ENCODE measurements at places on chromosomes 4 and X. TPM values are rescaled to one million over a fixed set of nuclear protein-coding genes. Genes with fewer than 3 reads are reported as not detected.

RAB33B gene
- 7.1 TPM for total RNA-seq

DNA sequence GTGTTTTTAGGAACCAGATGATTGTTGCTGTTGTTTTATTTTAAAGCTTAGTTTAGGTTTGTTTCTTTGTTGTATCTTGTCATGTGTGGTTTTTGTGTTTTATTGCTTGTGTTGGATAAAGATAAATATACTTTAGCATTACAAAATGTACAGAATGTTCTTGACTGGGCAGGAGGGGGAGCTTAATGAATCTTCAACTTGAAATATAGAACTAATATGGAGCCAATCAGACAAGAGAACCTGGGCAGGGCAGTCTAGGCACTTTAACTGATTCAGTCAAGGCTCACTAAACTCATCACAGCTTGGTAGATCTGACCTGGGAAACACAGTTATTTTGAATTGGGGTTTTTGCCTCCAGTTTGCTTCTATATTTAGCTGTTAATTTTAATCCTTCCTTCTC lies 304.2 kb downstream of the ARHGAP24 start:
- DNase-seq: no peak

JAKMIP1 gene
- 0.10 TPM for total RNA-seq

DNA sequence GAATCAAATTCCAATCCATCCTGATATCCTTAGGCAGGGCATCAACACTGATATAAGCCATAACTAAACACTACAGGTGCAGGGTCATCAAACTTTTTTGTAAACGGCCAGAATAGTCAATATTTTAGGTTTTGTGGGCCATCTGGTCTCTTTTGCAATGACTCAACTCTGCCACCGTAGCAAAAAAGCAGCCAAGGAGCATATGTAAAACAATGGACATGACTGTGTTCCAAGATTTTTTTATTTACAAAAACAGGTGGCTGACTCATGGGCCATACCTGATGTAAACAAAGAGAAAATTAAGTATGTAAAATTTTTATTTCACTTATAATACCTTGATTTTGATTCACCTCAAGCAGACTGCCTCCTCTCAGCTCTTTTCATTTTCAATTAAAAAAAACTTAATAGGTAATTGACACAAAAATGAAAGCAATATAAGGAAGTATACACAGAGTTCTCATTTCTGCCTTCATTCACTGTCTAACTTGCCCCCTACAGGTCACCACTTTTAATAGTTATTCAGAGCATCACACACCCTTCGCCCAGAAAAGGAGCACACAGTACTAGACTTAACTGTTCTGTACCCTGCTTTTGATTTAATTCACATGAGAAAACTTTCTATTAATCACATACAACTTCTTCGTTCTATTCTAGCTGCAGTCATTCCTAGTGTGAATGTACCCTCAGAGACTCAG lies 35.3 kb upstream of the GPM6B start:
- DNase-seq: no peak

RNF212 gene
- 4.2 TPM for total RNA-seq

DNA sequence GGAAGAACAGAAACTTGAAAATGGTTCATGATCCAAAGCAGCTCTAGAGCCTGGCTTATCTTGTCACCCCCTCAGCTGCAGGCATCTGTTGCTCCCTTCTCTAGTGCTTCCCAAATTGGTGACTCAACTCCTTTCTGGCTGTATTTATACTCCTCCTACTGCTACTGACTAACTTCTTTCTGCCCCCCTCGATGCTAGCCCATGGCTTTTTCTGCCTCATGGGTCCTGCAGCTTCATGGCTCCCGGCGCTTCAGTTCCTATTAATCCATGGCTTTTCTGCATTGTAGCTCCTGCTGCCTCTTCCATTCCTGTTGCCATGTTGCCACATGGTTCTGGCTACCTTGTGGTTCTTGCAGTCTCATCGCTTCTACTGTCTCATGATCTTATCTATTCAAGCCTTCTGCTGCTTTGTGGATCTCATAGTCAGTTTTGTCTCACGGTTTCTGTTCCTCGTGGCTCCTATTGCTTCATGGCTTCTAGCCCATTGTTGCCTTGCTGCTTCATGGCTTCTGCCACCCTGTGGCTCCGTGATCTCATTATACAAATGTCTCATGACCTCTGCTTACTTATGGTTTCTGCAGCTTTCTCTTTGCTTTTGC lies 48.1 kb downstream of the SMC1A start:
- no peak for DNase-seq

DNA sequence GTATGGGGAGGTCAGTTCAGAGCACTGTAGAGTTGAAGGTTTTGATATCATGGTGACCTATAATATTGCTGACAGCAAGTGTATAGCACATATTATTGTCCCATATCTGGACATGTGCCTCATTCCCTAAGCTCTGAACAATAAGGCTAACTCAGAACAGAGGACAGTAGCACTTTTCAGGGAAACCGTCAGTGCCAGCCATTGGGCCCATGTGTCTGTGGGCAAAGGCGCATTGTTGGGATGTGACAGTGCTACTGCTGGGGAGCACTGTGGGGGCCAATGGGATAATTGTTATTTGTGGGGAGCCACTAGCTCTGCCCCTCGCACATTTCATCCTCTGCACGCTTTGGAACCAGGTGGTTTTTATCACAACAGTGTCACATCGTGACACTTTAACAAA lies 136.2 kb downstream of the ELOVL6 start:
- no peak for DNase-seq

DNA sequence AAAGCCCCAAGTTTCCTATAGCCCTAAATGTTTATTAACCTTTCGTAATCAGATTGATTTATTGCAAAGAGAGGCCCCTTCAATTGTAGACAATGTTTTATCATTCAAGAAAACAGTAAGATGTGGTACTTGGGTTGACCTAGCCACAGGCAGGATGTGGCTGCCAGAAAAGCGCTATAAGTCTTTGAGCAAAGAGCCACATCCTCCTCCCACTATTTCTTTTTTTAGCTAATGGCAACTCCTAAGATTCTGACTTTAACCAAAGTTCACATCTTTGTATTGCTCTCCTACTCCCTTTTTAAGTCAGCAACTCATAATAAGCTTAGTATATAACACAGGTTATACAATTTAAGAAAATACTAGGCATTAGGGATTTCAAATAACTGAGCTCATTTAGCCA lies 70.7 kb upstream of the PPP3CA start:
- no peak for DNase-seq

DNA sequence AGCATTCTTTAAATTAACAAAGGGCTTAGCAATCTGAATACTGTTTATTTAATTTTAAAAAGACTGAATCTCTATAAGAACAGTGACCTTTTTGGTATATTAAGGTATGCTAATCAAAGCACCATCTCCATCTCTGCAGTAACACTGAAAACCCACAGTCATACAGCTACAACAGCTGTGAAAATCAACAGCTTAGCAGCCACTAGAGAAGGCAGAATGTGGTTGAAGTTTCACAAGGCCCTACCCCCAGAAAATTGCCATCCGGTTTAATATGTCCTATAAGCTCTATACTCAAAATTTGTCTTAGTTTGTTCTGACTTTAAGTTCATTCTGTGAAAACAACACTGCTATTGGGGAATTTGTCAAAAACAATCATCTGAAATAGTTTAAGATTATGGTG lies 128.7 kb downstream of the OPHN1 start:
- no peak for DNase-seq

GRCh38 chr4:145887241-145887991 lies 51.2 kb downstream of the ZNF827 start:
- no peak for DNase-seq

GRCh38 chrX:42704454-42704853 lies 73.5 kb downstream of the PPP1R2C start:
- DNase-seq: no peak

DNA sequence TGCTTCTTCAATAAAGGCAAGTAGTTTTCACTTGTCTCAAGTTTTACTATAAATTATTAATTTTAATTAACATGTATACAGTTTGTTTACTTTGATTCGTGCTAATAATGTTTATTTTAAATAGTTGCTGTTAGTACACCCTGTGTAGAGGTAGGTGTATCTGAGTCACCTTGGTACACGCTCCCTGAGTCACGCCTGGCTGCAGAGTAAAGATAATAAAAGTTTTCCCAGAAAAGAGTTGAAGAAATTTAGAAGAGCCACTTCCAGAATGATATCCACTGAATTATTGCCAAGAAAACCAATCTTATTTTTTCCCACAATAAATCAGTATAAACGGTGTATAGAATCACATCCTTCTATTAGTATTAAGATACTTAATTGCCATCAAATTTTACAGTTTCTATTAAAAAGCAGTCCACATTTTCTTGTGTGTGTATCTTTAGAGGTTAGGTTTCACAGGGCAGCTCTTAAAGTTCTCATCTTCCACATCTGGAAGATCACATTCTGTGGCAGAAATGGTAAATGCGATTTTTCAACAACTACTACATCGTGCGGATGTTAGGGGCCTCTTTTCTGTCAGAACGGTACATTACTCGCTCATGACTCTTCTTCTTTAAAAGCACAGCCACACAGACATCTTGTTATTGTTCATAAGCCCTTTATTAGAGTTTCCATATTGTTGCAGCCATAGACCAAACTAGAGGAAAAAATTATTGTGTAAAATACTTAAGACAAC lies 55.4 kb downstream of the HADH start:
- no peak for DNase-seq

DNA sequence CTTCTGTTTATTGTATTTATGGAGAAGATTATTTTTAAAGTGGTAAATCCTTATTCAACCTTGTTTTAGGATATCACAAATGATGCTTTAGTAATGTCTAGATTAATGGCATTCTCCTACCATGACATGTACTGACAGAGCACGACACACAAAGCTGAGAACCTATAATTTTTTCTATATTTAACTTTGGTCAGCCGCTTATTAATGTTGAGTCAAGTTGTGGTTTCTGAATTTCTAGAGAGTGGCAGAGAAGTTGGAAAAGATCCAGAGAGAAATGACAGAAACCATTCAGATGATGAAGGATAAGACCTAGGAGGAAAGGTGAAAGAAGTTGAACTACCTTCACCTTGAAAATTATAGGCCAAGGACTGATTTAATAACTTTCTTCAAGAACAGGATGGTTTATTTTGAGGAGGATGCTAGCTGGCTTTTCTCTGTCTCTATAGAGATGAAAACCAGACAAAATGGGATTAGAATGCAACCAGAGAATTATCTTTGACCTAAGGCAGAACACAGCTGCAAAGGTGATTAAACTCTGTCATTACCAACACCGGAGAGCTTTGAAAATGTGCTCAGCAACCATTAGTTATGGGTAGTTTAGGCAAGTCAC lies 62.6 kb upstream of the TSPAN5 start:
- DNase-seq: no peak

DNA sequence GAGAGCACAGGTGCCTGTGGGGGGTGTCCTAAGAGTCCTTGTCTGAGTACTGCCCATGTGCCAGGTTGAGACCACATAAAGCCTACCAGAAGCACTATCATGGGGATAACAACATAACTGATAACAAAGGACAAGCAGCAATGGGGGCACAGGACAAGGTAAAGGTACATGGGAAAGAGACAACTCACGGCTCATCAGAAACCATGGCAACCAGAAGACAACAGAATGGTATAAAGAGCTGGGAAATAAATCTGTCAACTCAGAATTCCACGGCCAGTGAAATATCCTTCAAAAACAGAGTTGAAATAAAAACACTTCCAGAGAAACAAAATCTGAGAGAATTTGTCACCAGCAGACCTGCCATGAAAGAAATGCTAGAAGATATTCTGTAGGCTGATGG lies 20.0 kb downstream of the CENPU start:
- no peak for DNase-seq

- no peak for DNase-seq
Observed at GRCh38 chrX:147573266-147573665, 338.5 kb upstream of the FMR1 start.

CETN2 gene
- total RNA-seq: 22.1 TPM

- no peak for DNase-seq
Observed at GRCh38 chr4:87633243-87633642, 16.8 kb upstream of the DMP1 start.

SMIM31 gene
- total RNA-seq: not detected

HAND2 gene
- total RNA-seq: 6.3 TPM

DNA sequence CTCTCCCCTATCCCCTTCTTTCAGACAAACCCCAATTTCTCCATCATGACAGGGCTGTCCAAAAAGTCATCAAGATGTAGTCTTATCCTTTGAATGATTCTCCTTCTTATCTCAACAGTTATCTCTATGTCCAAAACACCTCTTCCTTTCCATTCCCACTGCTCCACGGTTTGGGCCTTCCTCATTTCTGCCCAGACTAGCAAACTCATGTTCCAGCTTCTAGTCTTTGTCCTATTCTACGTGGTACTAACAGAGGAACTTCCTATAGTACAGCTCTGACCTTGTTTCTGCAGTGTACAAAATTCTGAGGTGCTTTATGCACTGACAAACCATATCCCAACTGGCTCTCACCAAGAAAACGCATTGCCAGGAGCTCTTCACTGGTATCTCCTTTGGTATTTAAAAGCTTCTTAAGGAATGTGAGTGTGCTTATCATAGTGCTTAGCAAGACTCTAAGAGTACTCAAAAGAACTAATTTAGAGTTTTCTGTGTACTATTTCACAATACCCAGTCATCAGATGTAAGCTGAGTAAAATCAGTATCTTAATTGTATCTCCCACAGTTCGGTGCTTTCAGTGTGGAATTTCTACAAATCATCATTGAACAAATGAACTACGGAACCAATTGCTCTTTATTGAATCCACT lies 65.5 kb downstream of the MAML3 start:
- DNase-seq: no peak

PARM1 gene
- total RNA-seq: 27.5 TPM

GRCh38 chr4:110514889-110515479 lies 39.0 kb downstream of the ENPEP start:
- DNase-seq: no peak

GRCh38 chrX:17788439-17788838 lies 51.1 kb downstream of the SCML1 start:
- DNase-seq: no peak

DNA sequence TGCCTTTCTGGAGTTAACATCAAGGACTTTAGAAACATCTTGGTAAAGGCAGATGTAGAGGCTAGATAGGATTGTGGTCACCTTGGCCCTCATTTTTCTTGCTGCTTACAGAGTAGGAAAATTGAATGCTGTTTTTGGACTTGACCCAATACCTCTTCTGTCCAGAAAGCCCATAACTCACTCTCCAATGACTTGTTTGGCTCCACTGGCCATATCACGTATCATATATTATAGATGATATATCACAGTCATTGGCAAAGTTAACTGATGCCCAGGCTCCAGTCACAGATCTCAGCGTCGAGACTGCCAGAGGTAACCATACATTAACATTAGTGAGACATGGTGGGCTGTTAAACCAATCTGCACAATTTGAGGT lies 88.1 kb upstream of the PLAC1 start:
- no peak for DNase-seq

PSAPL1 gene
- total RNA-seq: not detected

MAGEC2 gene
- total RNA-seq: not detected

GRCh38 chr4:156556336-156556735 lies 415.3 kb downstream of the PDGFC start:
- DNase-seq: no peak

DNA sequence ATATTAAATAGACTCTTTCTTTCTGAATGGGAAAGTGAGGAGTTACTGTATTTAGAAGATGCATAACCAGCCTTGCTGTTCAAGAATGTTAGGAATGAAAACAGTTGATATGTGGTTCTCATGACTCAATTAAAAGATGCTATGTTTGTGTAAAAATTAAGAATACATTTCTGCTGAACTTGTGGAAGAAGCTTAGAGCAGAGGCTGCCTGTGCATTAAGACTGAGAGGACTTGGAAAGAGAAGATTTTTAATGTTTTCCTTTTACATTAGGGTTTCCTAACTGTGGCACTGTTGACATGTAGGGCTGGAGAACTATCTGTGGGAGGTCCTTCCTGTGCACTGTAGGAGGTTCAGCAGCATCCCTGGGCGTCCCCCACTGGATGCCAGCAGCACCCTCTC lies 137.7 kb downstream of the GPR143 start:
- no peak for DNase-seq

MAP7D2 gene
- total RNA-seq: 0.29 TPM

Measured in mesenteric fat pad (tissue), 1 donor.